ENCODE measurements at places on chromosomes 2 and 18.

- DNase-seq = no peak
These were observed 58.5 kb upstream of the MSH6 start for GRCh38 chr2:47724221-47724981.

- DNase-seq = no peak
These were observed 707.5 kb upstream of the FSHR start for GRCh38 chr2:49861821-49862220.

- no peak for DNase-seq
These were observed 35.2 kb downstream of the PTGR3 start for GRCh38 chr18:75173738-75174137.

DNA sequence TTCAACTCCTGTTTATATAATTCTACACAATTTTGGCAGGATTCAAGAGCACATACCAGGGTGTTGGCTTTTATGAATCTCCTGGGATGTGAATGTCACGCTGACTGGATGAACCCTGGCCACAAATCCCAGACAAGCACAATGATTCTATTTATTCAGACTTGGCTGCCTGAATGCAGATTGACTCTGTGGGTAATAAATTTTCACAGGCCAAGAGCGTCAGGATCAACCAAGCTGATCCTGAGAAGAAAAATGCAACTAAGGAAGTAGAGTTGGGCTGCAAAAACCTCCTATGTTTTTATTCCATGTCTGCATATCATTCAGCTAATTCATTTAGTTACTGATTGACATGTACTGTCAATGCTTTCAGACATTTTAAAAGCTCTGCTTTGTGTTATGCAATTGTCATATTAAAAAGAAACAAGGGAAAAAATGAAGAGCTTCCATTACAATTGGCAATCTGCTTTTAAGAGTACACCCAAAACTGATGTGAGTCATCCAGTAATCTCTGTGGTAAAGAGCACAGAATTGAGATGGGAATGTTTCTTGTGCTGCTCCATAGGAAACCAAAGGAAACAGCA, 173.0 kb upstream of the REV1 start:
- DNase-seq = no peak

GRCh38 chr2:95346231-95346737, 49.1 kb downstream of the KCNIP3 start:
- no peak for DNase-seq

GRCh38 chr2:234623521-234623991, 126.7 kb upstream of the ARL4C start:
- DNase-seq = no peak

DNA sequence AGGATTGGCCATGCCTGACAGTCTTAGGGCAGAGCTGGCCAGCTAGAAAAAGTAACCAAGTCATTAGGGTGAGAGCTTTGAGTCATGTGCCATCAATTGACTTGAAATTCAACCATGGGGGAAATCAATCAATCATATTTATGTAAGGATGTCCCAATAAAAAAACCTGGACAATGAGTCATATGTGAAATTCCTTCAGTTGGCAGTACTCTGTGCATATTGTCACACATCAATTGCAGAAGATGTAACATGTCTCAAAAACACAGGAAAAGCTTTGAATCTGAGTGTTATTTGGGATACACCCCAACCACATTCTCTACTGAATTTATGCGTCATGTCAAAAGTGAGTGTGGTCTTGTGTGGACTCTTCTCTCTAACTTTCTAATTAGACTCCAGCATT, 1004.1 kb upstream of the NRXN1 start:
- no peak for DNase-seq

GRCh38 chr2:239271882-239272281, 128.9 kb downstream of the HDAC4 start:
- no peak for DNase-seq

- no peak for DNase-seq
These were observed 184.2 kb upstream of the ACAA2 start for GRCh38 chr18:49997558-49997957.

DNA sequence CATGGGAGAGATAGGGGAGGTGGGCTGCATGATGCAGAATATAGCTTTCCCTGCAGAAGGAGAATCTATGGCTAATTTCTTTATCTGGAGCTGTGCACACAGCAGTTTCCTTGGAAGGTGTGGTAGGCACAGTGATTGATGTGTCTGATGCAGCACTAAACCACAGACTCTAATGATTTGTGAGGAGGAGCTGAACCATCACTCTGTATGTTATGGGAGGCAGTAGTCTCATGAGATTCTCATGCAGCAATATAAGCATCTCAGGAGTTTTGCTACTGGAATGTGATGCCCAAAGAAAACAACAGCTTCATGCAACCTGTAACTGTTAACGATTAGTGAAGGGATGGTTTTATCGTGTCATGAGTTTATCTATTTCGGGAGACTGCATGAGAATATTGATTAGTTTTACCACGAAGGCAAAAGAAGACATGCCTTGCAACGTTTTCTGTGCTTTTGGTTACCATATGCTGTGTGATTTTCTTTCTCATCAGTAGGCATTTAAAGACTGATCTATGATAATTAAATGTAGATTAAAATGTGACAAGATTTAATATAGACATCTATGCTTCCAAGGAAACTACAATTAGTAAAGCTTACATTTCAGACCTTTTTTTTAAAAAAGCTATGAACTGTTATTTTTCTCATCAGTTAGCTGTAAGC, 286.8 kb downstream of the ARL6IP6 start:
- no peak for DNase-seq

DNA sequence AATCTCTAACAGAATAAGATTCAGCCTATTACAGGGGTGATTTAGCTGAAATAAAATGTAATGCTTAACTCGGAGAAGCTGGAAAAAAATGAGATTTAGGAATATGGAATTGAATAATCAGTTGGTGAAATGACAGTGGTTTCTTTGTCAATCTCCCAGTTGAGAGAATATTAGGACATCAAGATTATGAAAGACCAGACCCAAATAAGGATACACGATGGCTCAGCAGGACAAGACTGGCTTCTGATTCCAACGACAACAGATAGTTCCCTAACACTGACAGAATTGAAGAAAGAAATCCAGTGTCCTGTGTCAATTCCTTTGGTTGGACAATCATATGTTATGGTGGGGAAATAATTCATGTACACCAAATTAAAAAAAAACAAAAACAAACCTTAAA, 55.8 kb downstream of the HRH4 start:
- DNase-seq = no peak

DNA sequence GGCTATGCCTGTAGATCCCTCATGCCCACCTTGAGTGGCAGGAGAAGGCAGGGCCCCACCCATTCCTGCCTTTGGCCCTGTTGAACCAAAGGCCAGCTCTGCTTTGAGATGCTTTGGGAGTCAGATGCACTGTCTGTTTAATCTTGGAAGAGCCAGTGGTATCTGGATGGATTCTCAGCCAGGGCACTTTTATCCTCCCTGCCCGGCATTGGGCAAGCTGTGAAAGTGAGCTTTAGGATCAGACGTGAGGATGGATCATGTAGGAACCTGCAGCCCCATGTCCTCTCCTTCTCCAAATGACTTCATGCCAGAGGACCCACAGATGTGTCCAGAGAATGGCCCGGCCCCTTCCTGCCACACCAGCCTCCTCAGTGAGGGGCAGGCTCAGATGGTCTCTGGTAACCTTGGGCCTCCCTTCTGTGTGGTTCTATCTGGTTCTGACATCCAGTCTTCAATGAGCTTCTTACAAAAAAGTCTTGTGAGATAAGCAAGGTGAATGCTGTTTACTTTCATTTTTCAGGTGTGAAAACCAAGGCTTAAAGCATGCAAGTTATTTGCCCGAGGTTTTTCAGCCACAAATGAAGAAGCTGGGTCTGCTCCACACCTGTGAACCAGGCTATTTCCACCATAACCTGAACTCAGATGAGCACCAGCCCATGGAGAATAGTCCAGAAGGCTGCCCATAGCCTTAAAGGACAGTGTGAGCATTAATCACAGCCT, 123.8 kb downstream of the KCTD1 start:
- DNase-seq = no peak

GRCh38 chr2:201664334-201664733, 21.0 kb upstream of the TMEM237 start:
- no peak for DNase-seq

DNA sequence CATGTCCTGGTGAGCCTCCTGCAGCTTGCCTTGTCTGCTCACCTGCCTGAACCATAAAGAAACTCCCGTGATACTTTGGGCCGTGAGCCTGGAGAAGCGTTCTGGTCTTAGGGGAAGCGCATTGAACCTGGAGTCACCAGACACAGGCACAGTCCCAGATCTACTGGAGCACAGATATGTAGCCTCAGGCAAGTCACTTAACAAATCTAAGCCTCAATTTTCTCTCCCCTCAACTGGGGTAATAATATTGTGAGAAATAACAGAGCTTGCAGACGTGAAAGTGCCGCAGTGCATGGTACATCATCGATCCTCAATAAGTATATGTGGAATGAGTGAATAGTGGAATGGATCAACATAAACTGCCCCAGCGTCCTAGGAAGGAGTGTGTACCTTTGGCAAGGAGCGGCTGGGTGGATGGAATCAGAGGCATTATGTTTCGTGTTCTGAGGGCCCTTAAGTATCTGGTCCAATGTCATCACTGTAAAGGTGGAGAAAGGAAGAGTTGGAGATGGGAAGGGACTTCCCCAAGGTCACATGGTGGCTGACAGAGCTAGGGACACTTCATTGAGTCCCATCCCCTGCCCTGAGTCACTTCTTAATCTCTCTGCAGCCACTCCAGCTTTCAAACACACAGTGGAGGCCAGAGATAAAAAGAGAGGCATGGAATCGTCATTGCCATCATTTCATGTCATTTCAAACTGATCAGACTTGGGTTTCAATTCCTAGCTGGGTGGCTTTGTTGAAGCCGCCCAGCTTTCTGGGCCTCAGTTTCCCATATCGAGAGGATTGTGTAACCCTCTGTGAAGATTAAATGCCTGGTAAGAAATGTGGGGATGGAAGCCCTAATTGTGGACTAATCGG, 172.4 kb downstream of the DDX1 start:
- no peak for DNase-seq

DNA sequence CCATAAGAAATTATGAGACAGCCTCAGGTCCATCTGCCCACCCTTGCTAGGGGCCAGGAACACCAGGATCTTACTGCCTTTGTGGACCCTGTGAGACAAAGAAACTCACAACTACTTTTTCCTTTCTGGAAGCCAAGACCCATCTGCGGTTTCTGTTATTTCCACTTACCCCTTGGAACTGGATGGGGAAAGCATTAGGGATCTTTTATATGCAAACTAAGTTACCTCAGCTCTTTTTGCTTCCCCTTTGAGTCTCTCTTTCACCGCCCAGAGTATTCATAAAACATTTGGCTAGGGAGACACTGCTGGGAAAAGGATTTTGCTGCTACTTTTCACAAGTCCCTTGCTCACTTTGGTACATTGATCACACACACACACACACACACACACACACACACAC, 95.7 kb downstream of the ZNF385B start:
- no peak for DNase-seq

- no peak for DNase-seq
These were observed 117.4 kb downstream of the SPOPL start for GRCh38 chr2:138618971-138619370.

DNA sequence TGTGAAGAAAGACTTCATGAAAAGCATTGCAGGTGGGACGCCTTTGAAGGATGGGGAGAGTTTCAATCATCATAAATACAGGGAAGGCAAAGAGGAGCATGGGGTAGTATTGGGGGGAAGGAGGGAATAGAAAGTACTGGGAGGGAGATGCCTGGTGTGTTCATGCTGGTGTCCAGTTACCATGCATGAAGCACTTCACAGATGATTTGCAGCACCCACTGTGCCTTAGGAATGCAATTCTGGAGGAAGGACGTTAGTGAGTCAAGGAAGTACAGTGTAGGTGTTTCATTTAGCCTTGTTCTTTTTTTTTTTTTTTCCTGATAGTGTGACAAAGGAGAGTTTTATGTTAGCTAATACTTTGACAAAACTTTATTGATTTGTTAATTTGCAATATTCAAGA, 36.8 kb downstream of the ADAM23 start:
- DNase-seq = no peak

DNA sequence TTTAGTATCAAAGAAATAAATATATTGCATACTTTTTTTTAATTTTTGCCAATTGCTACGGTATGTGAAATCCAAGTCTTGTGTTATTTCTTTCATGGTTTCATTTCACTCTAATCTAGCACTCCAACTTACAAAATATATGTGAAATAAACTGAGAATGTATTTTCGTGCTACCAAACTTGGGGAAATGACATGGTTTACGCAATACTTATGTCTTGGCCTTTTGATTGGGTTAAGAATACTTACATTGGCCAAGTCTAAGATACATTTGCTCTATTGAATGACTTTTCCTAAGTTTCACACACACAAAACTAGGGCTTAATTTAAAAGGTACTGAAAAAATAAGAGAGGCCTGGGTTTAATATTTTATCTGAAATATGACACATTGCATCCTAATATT, 80.5 kb downstream of the VRK2 start:
- DNase-seq = no peak

GRCh38 chr2:99420751-99421299, 69.0 kb downstream of the REV1 start:
- no peak for DNase-seq

DNA sequence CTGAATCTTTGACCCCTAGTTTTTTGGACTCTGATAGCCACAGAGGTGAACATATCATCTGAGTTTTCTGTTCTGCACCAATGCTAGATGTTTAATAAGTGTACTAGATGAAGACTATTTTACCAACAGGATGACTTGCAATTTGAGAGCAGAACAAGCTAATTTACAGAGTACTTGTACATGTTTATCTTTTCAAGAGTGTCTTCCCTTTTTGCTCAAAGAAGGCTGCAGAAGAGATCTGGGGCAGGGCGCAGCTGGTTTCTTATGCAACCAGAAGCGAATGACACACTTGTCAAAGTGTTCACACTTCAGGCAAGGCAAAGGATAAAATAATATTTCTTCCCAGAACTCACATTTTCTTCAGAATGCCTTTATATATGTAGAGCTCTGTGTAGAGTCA, 86.0 kb downstream of the VWA3B start:
- no peak for DNase-seq

- no peak for DNase-seq
These were observed 25.8 kb upstream of the KCNG3 start for GRCh38 chr2:42519624-42520023.

GRCh38 chr18:77088963-77089722, 43.4 kb downstream of the MBP start:
- DNase-seq = no peak

GRCh38 chr2:43021791-43022509, 204.5 kb downstream of the ZFP36L2 start:
- DNase-seq = no peak

DNA sequence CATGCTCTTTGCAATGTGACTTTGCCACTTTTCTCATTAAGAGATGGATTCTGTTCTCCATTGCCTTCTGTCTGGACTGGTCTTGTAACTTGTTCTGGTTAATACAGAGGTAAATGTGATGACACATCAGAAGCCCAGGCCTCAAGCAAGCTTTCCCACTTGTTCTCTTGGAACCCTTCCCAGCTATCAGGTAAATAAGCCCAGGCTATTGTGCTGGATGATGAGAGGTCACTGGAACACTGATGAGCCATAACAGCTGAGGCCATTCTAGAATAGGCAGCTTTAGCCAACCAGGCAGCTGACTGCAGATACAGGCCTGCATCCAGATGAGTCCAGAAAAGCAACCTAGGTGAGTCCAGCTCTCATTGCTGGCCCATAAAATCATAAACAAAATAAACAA, 1007.0 kb upstream of the ACVR2A start:
- no peak for DNase-seq

- peak; percentile 31 for DNase-seq
These were observed 895 bp upstream of the GLS start for GRCh38 chr2:190879474-190880377.

Measured in stimulated activated CD8-positive, alpha-beta memory T cell treated with anti-CD3 and anti-CD28 coated beads, Interleukin-2, amount 100 ng/mL, for 1 hour (primary cell).